ENCODE measurements at places on chromosomes 2 and 18.

GRCh38 chr2:216757532-216757931, 62.2 kb upstream of the IGFBP5 start:
- DNase-seq: no peak

DNA sequence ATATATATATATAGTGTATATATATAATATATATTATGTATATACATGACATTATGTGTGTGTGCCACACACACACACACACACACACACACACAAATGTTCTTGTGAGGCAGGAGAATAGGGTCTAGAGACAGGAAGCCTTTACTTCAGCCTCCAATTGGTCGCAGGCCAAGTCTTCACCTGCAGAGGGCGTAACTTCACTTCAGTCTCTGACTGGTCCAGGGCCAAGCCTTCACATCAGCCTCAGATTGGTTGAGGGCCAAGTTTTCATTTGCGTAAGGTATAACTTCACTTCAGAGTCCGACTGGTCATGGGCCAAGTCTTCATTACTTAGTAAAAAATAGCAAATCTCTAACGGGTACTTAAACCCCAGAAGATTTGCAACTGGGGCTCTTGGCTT, 13.2 kb upstream of the SS18 start:
- DNase-seq: no peak

DNA sequence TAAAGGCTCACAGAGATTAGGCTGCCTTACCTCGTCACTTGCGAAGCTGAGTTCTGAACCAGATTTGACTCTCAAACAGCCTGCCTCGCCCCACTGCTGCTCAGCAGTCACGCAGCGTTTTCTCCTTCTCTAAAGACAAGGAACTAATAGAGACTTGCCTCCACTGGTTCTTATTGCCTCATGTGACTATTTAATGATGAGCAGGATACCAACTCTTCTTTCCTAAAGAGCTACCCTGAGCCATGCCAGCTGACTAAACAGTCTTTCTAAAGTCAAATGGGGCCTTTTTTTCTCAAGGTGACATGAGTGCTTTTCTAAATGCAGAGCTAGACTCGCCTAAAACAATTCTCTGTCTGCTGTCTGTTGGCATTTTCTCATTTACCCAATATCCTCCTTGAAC, 147.5 kb downstream of the NCKAP5 start:
- DNase-seq: no peak

DNA sequence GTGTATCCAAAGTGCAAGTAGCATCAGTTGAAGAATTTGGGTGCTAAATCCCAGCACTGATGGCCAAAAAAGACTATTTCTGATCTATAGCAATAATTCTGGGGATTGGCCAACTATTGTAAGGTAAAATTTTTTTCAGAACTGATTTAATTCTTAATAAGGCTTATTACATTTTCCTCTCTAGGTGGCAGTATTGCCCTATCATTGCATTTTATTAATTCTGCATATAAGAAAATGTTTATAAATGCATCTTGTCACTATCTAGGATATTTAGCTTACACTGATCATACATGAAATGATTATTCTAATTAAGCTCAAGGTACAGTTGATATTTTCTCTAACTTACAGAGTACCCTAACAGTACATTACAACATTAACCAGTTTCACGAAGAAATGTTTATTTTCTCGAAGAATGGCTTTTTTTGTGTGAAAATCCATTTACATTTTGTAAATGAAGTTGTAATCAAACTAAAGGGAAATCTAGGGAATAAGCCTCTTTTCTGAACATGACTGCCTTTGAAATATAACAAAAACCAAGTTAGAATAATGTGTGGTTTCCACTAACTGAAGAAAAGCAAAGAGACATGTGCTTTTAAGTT, 11.0 kb downstream of the TTN start:
- peak; percentile 63 for DNase-seq

DNA sequence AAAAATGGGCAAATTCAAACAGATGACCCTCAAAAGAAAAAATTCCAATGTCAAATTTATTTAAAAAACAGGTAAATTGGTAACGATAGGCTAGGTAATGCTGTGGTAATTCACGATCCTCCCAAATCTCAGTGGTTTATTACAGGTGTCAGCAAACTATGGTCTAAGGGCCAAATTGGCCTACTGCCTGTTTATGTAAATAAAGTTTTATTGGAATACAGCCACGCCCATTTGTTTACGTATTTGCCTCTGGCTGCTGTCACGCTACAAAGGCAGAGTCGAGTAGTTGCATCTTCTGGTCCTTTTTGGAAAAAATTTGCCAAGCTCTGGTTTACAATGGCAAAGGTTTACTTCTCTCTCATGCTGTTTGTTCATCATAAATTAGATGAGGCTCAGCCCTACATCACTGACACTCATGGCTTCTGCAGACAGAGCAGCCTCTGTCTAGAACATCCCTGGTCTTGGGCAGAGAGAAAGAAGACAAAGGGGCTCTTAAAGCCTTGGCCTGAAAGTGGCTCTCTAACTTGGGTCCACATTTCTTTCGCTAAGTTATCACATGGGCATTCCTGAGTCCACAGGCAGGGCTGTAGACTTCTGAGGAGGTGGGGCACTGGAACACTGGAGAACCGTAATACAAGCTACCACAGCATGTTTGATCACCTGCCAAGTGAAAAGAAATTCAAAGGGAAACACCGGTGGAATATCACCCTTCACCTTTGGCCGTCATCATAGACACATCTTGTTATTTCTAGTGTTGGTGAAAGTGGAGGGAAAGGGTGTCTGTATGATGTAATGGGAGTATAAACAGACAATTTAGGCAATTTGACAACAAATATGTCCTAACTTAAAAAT, 34.8 kb downstream of the SP110 start:
- no peak for DNase-seq

DNA sequence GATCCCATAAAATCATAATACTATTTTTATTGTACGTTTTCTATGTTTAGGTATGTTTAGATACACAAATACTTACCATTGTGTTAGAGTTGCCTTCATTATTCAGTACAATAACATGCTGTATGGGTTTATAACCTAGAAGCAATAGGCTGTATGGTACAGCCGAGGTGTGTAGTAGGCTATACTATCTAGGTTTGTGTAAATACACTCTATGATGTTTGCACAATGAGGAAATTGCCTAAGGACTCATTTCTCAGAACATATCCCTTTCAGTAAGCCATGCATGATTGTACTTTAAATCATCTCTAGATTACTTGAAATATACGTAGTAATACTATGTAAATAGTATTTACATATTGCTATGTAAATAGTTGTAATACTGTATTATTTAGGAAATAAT, 156.7 kb downstream of the CDCA7 start:
- no peak for DNase-seq

DNA sequence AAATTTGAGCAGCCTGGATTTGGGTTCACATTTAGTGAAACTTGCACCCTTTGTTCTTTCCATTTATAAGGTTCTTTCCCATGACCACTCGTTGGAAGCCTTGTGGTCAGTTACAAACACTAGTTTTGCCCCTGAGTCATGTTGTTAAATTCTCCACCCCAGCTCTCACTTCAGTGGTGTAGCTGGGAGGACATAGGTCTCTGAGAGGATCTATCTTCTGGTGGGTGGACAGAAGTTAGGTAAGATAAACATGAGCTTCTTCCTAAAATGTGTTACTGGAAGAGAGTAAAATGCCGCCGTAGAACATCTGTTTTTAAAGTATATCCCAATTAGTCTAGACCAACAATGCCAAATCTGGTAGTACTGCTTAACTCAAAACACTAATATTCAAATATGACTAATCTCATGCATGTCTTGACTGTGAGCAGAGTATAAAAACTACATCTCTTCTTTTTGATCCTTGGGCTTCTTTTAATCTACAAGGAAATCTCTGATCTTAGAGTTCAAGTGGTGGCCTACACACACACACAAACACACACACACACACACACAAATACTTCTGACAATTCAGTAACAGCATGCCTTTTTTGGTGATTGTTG, 162.6 kb upstream of the FN1 start:
- no peak for DNase-seq

DNA sequence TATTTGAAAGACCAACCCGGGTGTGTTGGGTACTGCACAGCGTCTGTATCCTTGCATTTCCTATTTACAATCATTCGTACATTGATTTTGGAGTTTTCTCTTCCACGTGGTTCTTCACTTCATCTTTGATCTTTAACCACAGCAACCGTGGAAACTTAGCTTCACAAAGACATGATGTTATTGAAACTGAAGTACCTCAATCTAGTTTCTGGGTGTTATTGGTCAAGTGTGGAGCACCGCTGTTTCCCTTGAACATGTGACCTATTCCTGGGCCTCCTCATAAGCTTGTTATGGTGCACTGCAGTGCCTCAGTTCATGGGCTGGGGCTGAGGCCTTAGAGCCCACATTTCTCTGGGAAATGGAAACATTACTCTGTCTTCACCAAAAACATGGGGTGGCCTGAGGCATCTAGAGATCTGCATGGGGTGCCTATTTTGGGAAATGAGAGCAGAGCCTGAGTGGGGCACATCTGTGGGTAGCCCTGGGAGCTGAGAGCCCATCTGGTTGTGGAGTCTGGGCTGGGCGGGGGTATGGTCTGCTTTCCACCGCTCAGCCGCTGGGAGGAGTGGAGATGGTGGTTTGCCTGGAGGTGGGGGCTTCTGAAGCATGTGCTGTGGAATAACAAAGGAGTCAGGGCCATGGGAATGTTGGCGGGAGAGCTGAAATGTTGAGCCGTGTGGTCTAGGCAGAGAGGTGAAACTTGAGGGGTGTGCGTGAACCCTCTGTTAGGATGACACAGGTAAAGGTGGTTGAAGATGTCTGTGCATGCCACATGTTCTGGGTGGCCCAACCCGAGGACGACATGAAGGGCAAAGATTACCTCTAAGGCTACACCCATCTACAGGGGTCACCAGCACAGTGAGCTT, 37.4 kb downstream of the ZNF236 start:
- DNase-seq: no peak

GRCh38 chr2:174835797-174836255, 71.6 kb upstream of the CHRNA1 start:
- no peak for DNase-seq

DNA sequence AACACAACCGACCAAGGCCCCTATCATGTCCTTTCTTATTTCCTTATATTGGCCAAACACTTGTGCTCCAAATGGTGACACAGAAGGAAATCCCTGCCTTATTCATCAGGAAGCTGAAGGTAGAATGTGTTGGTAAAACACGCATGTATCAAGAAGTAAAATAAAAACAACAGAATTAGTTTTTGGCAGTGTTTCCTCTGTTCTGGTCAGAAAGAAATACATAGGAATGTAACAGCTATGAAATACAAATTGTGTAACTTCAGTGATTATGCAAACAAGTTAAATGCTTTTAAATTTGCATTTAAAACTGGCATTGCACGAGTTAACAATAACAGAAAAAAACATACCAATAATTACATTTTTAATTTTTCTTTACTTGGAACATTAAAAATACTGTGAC, 19.3 kb downstream of the ST6GAL2 start:
- no peak for DNase-seq

GRCh38 chr2:158718196-158718585, 76.9 kb upstream of the DAPL1 start:
- no peak for DNase-seq

GRCh38 chr2:25090801-25091200, 48.9 kb downstream of the EFR3B start:
- no peak for DNase-seq

All from common myeloid progenitor, CD34-positive (primary cell).